ENCODE measurements at places on chromosomes 7 and 10.

GRCh38 chr7:134766779-134767519 is 12.5 kb upstream of the CALD1 start:
- DNase-seq, result no peak

DNA sequence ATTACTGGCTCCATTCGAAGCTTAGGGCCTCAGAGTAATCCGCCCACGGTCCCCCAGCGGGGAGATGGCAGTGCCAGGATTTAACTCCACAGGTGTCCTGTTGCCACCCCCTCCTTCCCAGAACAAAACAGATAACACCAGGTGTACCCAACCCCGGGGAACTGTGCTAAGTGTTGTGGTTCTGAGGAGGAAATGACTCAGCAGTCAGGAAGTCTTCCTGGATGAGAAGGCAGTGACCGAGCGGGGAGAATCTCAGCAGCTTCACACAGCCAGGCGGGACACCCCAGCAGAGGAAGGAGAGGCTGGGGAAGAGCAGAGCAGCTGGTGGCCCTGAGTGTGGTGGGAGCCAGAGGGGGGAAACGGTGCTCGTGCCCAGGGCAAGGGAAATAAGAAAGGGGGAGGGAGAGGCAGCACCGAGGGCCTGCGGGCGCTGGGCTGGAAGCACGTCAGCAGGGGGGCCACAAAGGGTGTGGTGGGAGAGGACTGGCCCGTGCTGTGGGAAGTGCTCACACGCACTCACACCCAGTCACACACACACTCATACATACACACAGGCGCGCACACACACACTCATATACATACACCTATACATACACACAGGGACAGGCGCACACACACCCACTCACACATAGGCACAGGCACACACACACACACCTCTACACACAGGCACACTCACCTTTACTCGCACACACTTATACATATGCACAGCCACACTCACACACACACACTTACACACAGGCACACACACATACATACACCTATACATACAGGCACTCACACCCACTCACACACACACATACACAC is 59.8 kb upstream of the CHST15 start:
- no peak for DNase-seq

DNA sequence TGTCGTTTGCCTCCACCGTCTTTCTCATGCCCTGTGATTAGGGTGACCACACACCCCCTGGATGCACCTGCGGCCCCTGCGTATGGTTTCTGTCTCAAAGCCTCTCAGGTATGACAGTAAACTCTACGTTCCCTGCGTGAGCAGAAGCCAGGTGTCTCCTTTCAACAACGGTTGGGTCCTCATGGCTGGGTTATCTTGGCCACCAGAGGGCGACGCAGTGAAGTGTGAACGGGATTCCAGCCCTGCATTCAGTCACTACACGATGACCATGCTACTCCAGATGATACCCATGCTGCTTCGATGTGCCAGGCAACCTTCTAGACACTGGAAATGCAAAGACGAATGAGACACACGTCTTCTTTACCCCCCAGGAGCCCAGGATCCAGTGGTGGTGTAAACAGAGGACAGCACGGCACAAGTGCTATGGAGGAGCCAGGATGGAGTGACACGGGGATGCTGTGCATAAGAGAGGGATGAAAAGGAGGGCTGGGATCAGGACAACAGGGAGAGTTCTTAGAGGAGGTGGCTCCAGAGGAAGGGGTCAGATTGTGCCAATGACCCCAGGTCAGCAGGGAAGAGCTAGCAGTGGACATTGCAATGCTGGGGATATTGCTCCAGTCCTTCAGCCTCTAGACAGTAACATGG is 228.1 kb upstream of the PFKP start:
- DNase-seq, result peak; percentile 75

DNA sequence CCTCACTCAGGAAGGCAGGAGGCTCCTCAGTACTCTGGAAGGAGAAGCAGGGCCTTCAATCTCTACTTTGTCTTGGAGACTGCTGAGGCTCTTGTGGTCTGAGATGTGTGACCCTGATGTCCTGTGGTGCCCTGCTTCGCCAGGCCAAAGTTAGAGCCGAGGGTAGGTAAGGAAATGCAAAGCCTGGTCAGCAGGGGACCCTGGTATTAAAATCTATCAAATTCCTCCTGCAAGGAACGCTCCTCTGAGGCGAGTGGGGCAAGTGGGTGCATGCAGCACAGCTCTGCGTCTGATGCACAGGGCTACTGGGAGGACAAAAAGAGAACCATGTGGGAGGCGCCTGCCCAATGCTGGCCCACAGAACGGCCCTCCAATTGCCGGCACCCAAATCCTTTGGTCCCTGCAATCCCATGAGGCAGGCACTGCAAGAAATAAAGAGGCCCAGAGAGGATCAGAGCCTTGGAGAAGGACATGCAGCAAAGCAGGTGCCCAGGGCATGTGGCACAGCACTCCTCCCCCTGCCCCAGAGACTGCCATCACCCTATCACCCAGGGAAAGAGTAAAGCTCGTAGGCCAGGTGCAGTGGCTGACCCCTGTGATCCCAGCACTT is 23.1 kb upstream of the ZMIZ1 start:
- DNase-seq, result no peak

DNA sequence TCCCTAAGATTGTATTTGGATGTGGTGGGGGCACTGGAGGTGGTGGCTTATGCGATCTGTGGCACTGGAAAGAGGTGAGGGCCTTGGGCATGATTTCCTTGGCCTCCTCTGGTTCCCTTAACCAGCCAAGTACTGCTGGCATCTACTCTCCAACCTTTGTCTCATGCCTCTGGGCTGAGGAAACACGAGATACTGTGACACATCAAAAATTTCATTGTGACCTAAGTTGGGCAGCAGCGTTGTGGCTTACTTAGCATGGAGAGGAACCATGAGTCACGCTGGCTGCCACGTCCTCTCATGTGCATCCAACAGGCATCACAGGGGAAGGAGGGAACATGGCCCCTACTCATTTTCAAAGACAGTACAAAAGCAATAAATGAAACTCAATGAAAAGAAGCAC is 29.7 kb upstream of the GSDME start:
- DNase-seq, result no peak

DNA sequence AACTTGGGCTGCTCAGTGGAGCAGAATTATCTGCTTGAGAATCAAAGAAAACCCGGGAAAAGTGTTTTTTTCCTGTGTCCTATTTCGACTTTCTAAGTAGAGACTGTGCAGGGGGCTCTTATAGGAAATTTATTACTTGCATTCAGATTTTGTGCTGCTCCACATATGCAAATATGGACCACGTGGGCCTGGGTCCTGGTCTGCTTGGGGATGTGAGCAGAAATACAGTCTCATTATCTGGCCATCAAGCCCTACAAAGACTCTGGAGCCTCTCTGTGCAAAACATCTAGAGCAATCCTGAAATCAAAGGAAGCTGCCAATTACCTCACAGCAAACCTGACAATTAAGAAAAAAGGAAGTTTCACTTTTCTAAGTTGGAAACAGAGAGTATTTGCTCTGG is 216.9 kb downstream of the LRMDA start:
- no peak for DNase-seq

GRCh38 chr7:37927773-37928444 is 7.5 kb downstream of the EPDR1 start:
- DNase-seq, result no peak
